ENCODE measurements at places on chromosomes 7 and 10.

GRCh38 chr7:10734595-10734994, 239.1 kb upstream of the PHF14 start:
- no peak for DNase-seq

DNA sequence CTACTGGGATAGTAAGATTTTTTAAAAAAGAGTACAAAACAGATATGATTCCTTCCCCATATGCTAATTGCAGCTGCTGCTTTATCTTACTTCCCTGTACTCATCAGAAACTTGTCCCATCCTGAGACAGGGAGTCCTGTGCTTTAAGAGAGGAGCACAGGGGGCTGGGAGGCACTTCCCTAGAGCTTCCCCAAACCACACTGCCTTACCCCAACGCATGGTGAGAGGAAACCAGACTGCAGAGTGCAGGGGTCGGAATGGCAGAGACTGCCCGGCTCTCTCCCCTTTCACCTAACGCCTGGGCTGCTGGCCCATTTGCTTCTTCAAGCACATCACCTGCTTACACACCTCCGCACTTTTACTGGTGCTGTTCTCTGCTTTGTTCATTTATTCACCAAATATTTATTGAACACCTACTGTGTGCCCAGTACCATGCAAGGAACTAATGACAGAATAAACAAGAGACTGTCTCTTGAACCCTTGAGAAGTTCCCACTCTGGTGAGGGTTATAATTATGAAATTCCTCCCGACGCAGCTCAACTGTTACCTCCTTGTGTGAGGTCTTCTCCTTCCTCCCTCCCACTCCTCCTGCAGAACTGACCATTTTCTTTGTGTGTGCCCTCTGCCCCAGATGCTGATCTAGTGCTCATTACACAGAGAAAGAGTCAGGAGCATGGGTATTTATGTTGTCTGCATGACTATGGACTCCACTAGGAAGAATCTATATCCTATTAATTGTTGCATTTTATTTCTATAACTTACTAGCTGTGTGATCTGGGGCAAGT, 289.7 kb downstream of the TCF7L2 start:
- no peak for DNase-seq

GRCh38 chr10:6037422-6037821, 24.7 kb downstream of the IL2RA start:
- DNase-seq, result no peak

- DNase-seq, result no peak
Measured at GRCh38 chr10:51246156-51246555, 171.9 kb downstream of the PRKG1 start.

GRCh38 chr10:6364283-6364682, 161.6 kb downstream of the PFKFB3 start:
- no peak for DNase-seq

DNA sequence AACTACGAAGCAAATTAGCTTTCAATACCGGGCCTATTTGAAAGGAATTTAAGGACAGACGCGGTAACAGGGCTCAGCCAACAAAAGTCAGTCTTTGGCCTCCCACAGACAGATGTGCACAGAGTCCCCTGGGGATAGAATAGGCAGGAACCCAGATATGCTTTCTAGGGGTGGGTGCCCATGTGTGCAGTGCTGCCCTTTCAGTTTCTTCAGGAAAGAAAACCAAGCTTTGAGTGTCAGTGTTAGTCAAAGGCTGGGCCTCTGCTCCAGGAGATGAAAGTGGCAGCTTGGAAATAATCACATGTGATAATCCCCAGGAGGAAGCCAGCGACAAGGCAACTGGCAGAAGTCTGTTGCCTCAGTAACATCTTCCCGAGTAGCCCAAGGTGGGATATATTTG, 43.8 kb upstream of the CSTF2T start:
- DNase-seq, result no peak

DNA sequence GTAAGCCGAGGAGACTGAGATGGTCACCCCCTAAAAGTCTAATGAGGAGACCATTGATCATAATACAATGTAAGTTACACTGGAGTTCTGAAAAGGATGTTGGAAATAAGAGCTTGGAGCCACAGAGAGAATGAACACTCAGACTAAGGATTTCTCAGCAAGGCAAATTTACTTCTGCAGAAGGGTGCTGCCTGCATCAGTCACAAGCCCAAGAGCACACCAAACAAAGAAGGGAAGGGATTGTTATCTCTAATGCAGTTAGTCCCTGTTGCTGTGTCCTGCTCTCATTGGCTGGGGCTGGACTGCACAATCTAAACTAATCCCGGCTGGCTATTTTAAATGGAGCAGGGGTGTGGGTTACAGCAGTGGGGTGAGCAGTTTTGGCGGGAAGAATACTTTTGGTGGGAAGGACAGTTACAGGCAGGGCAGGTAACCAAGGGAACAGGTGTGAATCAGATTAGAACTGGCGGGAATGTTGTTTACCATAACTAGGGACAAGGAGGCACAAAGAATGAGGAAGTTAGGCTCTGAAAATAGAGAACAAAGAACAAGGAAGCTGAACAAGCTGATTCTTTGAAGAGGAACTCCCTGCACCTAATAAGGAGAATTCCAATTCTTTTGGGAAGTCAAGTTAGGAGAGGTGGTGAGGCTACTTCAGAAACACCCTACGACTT, 30.3 kb upstream of the TRIM24 start:
- no peak for DNase-seq

- no peak for DNase-seq
Measured at GRCh38 chr10:72375173-72375572, 20.5 kb upstream of the DNAJB12 start.

DNA sequence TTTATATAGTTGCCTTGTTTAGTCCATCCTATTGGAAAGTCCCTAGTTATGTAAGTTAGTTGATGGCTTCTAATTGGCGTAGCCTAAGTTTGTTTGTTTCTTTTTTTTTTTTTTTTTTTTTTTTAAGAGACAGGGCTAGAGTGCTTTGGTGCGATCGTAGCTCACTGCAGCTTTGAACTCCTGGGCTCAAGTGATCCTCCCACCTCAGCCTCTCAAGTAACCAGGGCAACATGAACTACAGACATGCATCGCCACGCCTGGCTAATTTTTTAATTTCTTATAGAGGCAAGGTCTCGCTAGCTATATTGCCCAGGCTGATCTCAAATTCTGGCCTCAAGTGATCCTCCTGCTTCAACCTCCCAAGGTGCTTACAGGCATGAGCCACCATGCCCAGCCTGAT, 7.1 kb downstream of the CSGALNACT2 start:
- no peak for DNase-seq

DNA sequence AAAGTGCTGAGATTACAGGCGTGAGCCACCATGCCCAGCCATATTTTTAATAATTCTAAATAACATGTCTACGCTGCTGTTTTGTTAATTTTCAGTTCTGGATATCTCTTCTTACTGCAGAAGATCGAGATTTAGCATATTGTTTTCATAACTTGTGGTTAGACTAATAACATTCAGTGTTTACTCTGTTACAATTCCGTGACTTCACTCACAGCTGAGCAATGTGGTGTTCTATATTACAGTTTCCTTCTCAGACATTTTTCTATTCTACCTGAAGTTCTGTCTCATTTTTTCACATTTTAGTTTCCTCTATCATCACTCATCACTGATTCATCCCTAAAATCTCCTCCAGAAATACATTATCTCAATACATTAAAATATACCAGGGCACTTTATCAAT, 10.9 kb downstream of the RNF32 start:
- no peak for DNase-seq

DNA sequence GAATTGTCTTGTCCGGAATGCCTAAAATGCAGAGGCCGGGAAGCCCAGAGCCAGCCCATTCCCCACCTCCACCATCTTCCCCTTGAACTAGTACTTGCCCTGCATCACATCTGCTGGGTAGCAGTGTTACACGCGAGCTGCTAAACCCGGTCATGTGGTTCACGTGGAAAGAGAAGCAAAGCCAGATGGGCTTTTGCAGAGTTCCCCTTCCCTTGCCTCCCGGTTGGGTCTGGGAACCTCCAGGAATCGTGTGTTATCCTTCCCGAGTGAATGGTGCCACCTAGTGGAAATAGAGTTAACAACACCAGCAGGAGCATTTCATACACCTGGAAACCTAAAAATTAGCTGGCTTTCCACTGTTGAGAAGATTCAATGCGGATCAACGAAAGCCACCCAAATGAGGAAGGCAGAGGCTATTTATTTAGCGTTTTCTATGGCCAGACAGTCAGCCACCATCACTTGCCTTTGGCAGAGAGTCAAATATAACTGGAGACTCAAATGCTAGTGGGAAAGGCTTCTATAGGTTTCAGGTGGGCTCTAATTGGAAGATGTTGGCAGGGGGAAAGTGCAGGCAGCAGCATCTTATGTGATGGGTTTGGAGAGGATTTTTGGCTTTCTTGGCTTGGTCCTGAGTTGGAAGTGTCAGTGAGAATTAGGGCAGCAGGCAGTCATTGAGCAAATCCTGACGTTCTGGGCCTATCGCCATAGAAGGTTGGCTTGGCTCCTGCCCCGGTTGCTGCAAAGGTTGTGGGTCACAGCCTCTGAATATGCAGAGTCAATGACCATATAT, 12.9 kb upstream of the DENND2A start:
- DNase-seq, result peak; percentile 40

DNA sequence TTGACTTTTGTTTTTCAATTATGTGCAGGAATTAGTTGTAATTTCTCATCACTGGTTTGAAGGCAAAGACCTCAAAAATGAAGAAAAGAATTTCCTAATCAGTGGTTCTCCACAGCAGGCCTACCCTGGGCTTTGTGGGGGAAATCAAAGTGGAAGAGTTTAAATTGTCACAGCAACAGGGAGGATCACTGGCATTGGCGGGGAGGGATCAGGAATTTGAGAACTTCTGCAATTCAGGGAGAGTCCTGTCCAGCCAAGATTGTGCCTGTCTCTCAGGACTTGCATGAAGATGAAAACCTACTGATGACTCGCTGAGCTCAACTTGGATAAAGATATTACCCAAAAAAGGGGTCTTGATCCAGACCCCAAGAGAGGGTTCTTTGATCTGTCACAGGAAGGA, 70.1 kb downstream of the HACD1 start:
- no peak for DNase-seq

DNA sequence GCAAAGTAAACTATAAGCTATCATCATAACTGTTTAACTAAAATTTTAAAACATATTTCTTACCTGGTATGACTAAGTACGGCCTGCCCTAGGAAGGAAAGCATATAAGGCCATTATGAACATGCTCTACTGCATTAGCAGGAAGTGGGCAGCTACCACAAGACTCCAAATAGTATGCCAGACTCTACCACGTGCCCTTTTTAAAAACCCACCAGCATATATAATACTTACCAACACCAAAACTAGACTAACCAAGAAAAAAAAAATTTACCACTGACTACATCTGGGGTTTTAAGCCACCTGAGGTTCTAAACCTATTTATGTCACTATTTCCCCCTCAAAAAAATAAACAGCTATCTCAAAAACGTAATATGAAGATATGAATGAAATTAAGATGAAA, 30.1 kb downstream of the NUDCD3 start:
- peak; percentile 64 for DNase-seq

DNA sequence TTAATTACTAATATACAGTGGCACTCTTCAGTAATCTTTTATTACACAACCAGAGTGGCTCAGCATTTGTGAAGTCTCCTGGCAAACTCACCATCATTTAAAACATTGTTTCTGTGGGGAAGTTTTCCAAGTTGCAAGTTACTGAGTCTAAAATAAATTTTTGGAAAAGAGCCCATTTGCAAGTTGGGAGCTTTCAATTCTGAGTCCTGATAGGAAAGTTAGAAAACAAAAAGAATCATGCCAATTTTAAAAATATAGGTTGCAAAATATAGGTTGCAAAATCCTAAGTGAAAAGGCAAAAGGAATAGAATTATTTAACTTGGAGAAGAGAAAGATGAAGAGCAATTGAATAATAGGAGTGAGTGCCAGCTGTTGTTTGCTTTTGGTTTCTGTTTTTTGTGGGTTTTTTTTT, 378.8 kb upstream of the C7orf33 start:
- DNase-seq, result no peak

DNA sequence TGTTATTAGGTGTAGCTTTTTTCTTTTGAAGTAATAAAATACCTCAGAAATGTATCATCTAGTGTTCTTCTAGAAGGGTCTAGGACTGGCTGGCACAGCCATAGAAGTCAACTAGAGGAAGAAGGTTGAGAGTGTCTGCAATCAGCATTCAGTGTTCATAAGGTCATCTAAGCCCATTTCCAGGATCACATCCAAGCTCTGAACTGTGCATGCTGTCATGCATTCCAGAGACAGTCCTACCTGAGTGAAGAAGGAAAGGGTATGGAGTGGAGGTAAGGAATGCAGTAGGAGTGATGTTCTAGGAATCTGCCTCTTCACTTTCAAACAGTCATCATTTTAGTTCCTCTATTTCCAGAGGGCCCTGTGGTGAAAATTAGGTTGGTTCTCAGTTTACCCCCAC, 789.7 kb downstream of the GATA3 start:
- DNase-seq, result no peak

DNA sequence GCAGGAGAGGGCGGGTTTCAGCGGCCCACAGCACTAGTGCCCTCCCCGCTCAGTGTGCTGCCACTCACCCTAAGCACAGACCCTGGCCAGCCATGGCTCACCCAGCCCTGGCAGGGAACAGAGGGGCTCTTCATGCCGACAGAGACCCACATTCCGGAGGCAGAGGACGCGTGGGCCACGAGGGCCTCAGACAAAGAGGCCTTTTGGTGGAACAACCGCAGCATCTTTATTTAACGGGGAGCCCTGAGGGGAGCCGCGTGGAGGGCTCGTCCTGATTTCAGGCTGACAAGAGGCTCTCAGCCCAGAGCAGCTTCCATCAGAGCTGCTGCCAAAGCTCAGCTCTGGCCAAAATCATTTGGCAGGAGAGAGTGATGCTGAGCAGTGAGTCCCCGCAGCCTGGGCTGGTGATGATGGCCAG, 127.8 kb downstream of the SH3PXD2A start:
- DNase-seq, result no peak

DNA sequence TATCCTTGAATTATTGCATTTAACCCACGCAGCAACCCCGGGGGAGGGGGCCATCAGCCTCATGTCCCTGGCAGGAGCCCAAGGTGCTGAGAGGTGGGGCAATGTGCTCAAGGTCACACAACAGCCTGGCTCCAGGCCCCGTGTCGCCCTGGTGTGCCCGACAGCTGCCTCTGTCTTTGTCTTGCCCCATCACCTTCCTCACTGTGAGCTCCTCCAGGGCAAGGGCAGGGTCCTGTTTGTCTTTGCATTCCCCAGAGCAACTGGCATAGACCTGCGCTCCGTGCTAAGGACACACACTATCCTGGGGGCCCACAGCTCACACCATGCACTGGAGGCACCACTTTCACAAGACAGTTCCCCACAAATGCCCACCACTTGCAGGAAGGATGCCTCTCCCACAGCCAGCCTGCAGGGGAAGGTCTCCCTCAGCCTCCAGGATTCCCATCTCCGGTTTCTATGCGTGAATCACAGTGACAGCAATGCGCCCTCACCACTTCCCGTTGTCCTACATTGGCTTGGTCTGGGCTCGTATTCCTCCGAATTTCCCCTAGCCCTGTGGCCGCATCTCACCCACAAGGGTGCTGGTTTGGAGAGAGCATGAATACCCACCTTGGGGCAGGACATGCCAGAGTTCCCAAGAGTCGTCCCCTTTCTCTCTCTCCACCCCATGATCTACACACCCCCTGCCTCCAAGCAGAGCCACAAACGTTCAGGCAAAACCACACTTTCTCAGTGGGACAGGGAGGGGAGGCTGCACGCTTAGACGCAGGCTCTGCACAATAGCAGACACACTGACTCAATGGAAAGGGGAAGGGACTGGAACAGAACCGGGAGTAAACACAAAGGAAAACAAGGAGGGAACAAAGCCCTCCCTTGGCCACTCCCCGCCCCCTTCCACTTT, 10.3 kb downstream of the ITPRIP start:
- peak; percentile 28 for DNase-seq

GRCh38 chr7:70520611-70521010, 611.3 kb upstream of the GALNT17 start:
- DNase-seq, result no peak

- DNase-seq, result no peak
Measured at GRCh38 chr10:70571236-70571635, 31.3 kb downstream of the PRF1 start.

- DNase-seq, result no peak
Measured at GRCh38 chr7:99098286-99098823, 45.6 kb downstream of the SMURF1 start.
